HTR-8/SVneo (cell line): ENCODE measurements at places on chromosomes 12 and 14.

GRCh38 chr14:35730871-35731270 is 78.2 kb downstream of the RALGAPA1 start:
- no peak for DNase-seq

DNA sequence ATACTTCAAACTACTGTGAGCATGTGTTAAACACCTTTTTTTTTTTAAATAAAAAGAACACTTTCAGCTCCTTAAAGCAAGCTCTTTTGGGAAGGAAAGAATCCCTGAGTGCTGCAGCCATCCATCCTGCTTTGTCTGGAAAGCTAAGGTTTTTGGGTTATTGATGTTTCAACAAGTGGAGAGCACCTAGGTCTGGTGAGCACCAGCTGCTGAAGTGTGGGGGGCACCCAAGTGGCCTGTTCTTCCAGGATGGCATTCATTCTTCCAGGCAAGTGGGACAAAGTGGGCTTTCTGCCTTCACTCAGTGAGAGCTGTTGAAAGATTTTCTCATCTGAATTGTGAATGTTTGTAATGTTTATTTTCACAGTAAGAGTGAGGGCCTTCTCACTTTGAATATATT is 49.9 kb downstream of the BORCS5 start:
- DNase-seq, result no peak

GRCh38 chr14:74346341-74346740 is 1.9 kb upstream of the VRTN start:
- no peak for DNase-seq

DNA sequence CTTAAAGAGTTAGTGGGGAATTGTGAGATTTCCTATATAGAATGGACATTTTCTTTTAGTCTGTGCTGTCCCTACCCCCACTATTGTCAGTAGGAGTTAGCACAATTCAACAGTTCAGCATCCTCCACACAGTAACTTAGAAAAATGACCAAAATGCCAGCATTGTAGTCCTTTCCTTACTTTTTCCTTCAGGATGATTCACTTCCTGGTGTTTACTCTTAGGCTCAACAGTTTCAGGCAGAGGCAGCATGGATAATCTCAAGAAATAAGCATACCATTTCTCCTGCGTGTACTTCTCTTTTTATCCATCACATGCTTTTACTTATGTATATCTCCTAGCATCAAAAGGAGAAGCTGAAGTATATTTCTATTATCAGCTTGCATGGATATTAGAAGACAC is 683.4 kb downstream of the SLC16A7 start:
- no peak for DNase-seq

GRCh38 chr12:6555018-6555691 is 687 bp downstream of the IFFO1 start:
- no peak for DNase-seq

DNA sequence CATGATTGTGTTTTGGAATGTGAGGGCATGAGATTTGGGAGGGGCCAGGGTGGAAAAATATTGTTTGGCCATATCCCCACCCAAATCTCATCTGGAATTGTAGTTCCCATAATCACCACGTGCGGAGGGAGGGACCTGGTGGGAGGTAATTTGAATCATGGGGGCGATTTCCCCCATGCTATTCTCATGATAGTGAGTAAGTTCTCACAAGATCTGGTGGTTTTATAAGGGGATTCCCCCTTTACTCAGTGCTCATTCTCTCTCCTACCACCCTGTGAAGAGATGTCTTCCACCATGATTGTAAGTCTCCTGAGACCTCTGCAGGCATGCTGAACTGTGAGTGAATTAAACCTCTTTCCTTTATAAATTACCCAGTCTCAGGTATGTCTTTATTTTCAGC is 15.7 kb downstream of the OR10P1 start:
- DNase-seq, result no peak

DNA sequence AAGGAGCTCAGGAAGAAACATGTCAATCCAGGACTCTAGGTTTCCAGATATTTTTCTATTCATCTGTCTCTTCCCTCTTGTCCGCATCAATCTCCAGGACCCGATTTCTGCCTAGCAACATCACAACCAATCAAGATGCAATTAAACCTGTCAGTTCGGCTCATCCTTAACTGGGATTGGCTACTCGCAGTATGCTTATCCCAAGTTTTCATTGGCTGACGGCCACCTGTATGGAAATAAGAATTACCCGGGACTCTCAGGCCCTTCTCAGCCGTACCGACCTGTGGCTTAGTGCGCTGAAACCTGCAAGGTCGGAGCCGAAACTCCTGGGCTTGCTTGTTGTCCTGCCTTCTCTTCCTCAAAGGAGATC is 20.4 kb upstream of the ATP5MC2 start:
- peak; percentile 98 for DNase-seq

DNA sequence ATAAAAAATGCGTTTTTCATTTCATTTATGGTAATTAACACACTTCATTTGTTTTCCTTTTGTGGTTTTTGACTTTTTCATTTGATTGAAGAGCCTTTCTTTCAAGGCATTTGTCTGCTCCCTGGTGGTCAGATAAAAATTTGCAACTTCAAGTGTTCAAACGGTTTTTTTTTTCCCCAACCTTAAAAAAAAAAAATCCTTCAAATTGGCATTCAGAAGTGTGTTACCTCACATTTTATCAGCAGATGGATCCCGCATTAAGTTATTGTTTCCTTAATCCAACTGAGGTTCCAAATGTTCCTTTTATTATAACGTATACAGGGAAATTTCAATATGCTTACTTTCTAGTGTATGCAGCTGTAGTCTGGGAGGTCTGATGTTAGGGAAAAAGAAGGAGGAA is 47.2 kb downstream of the MYF5 start:
- DNase-seq, result peak; percentile 5

DNA sequence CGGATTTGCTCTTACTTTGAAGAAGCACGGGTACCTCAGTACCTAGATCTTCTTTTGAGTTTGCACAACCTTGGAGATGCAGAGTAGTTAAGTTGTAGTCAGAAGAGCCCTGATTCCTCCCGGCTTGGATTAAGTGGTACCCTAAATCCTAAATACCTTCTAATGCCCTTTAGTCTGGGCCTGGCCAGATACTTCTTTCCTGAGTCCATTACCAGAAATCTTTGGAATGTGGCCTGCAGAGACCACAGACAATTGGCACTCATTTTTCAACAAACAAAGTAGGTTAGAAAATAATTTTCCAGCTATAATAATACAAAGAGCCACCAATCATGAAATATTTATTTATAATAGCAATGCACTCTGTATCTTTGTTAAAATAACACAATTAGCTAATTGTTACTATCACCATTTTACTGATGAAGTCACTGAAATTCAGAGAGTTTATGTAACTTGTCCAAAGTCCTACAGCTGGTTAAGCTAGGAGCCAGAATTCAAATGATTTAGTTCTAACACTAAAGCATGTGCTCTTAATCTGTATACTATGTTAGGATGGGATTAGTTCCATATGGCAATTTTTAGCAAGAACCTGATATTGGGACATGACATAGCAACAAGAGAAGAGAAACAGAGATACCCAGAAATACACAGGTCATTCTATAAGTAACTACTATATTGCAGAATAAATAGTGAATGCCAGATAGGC is 132.1 kb upstream of the PDZRN4 start:
- no peak for DNase-seq

DNA sequence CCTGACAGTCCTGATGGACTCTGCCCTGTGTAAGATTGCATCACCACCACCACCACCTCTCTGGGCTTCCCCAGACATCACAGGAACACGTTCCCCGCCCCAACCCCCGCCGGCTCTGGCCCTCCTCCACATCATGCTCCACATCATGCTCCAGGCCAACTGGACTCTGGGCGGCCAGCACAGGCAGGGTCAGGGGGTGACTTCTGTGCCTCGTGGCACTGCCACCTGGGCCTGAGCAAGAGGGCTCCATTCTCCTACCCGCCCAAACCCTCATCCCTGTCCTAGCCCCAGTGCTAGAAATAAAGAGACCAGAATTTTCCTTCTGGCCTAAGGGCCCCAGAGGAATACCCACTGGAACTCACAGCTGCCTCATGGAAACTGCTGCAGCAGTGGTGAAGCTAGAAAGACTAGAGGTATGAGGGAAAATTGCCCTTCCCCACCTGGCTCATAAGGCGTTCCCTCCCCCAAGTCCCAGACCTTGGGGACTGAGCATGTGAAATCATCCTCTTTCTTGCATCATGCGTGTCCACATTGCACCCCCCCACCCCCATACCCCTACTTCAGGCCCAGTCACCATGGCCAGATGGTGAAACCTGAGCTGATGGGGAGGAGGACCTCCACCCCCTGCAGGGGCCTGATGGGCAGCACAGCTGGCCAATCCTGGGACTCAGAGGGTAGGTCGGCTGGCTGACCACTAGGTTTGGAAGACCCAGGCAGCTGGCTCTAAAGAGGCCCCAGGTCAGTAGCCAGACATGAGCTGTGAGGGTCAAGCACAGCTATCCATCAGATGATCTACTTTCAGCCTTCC is at the start of gene INHBE:
Gene INHBE (plus strand): TSS at position 742 of the 808 bp plus-strand sequence. CDS start 230 bp downstream, outside the sequence.
- DNase-seq, result no peak

DNA sequence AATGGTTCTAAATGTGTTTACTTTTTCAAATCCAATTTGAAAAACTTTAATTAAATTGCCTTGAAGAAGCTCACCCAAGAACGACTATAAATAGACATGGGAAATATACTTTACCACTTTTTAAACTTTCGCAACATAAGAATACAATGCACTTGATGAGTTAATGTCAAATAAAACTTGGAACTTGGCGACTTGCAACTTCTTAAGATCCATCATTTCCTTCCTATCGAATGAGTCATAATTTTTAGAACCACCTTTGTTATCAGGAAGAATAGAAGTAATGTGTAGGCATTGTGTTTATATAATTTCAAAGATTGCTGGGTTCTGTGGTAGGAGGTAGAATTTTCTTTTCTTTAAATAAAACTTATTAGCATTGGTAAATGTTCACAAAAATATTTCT is 1417.4 kb upstream of the FLRT2 start:
- DNase-seq, result no peak

DNA sequence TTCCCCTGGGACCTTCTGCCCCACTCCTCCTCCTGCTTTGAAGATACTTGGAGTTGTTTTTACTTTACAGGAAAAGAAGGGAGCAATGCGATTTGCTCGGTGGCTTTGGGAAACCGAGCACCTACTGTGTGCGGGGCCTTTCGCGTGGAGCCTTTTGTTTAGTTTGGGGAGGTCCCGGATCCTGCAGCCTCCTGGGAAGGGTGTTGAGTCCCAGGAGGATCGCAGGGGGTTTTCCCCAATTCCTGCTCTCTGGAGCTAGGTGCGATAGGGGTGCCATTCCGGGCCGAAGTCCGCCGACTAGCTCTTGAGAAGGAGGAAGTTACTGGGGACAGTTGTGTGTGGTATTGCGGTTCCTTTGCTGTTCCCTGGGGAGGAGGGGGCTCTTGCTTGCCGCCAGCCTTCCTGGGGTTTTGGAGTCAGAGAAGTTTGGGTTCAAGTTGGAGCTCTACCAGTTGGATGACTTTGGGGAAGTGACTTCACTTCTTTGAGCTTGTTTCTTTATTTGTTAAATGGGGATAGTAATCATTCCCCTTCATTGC is 1.1 kb downstream of the BRI3BP start:
- DNase-seq, result no peak

- no peak for DNase-seq
Observed at GRCh38 chr12:46209170-46209569, 59.7 kb downstream of the SLC38A1 start.

DNA sequence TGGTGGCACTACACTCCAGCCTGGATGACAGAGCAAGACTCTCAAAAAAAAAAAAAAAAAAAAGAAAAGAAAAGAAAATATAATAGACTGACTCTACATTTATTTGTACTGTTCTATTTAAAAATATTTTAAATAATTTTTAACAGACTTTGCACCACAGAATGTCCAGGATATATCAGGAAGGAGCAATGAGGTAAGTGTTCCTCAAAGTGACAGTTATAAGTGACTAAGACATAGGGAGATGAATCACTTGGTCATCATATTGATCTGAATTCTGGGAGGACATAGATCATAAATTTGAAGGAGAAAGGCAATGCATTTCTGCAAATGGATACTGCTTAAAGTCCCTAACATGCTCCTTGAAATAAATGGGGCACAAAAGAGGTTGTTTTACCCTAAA is 221.5 kb downstream of the KCNC2 start:
- no peak for DNase-seq

DNA sequence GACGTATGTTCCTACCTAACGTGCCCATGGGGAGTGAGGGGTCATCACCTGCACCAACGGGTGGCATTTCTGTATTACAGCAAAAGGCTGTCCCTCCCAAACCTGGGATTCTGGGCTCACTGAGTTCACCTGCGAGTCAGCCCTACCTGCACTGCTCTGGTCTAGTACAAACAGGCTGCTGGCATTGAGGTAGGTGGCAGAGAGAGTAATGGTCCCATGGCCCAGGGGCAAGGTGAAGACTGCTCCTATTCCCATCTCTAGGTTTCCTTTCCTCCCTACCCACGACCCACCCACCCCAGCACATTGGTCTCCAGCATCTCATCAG is 421 bp downstream of the SUOX start:
- no peak for DNase-seq

DNA sequence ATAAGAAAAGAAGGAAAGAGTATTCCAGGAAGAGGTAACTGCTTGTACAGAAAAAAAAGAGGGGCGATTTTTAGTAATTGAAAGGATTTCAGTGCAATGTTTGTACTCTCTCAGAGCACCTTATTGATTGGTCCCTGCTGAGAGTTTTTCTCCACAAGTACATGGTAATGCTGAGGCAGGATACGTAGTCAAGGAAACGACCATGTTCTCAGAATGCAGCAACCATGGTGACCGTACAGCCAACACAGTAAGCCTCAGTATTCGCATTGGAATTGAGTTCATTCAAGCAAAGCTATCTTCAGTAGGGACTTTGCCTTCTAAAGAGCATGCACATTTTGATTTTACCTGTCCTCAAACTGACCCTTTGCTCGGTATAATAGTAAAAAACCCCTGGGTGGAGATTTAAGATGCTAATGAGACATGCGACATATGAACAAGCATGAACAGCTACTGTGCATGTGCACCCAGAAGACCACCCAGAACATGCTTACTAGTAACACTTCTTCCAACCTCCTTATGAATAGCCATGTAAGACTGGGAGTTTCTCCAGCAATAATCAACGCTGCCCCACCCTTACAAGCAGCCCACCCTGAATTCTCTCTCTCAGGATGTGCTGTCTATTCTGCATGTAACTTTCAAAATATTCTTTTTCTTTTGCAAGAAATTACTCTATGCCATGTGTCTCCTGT is 6.2 kb upstream of the SLC41A2 start:
- no peak for DNase-seq

DNA sequence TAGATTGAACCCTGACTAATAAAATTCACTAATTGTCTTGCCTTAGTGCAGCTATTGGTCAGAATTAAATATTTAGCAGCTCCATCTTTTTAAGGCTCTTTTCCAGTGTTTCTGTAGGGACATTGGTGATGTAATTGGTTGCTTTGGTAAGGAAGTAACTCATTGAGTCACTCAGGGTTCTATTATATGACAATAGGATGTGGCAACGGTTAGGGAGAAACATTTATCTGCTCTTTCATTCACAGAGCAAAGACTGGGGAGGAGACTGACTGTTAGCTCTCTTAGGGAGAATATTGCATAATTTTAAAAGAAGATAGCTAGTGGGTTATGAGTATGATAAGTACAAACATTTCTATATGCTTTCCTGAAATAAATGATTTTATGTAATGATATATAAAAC is 616.5 kb downstream of the TRHDE start:
- no peak for DNase-seq

GRCh38 chr12:11949738-11950411 is 120.9 kb upstream of the BCL2L14 start:
- no peak for DNase-seq

GRCh38 chr12:122886851-122887818 is 8.8 kb downstream of the VPS37B start:
- peak; percentile 60 for DNase-seq
